ENCODE measurements at places on chromosomes 6 and 20.

DNA sequence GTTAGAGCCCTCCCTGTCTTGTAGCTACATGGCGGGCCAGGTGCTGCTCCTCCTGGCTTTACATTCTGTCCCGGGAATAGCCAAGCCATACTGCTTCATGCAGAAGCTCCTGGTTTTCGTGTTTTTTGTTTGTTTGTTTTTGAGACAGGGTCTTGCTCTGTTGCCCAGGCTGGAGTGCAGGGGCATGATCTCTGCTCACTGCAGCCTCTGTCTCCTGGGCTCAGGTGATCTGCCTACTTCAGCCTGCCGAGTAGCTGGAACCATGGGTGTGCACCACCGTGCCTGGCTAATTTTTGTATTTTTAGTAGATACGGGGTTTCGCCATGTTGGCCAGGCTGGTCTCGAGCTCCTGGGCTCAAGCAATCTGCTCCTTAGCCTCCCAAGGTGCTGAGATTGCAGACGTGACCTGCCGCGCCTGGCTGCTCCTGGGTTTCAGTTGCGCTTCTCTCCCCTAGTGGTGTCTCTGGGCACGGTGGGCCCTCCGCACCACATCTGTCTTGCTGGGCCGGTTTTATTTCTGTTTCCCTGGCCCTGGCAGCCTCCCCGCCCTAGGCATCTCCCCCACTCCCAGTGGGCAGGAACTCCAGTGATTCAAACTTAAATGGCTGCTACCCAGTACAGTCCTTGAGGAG, 12.9 kb downstream of the CDYL start:
- no peak for DNase-seq

DNA sequence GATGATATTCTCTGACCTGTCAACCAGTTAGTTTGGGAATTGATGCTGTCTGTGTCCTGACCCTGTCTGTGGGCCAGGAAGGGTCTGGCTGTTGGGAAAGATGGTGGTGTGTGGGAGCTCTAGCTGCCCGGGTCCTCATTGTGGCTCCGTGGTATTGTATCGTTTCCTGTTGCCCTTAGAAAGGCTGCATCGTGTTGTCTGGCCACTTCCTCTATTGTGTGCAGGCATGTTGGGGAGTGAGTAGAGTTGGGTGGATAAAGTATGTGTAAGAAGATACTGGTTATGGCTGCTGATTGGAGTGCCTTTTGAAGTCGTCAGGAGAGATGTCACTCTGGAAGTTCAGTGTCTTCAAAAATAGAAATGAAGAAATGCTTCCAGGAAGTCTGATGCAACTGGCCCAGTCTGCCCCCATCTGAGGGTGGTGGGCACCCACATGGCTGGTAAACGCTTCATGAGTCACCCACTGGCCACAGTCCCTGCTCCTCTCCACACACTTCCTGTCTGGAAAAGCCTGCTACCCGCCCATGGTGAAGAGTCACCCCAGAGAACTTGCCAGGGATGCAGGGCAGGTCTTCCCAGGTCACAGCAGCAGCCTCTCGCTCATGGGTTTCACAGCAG, 27.9 kb downstream of the PPARD start:
- peak; percentile 73 for DNase-seq

DNA sequence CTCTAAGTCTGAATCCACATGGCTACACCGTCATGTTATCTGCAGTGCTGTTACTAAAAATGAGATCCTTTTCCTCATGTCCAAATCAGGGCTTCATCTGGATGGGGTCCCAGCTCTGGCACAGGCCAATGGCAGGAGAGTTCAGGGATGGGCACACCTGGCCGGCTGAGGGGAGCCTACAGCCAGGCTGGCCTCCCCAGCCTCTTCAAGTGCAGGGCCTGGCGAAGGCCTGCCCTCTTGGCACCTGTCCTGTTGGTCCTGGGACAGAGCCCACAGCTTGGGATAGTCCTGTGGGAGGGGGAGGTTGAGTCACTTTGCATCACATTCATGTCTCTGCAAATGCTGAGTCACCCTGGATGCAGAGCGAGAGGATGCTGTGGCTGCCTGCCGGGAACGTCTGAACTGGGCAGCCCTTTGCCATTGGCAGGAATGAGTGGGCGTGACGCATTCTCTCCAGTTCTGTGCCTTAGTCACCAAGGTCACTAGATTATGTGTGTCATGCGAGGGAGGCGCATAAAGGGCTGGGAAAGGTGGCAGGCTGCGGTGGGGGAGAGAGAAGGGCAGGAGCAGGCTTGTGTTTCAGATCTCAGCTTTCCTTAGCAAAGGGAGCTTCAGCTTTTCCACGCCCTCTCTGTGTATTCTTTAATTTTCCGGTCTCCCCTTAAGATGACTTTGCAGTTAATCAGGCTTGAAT, 223.2 kb upstream of the ECI2 start:
- DNase-seq, result peak; percentile 84

- DNase-seq, result no peak
Measured at GRCh38 chr6:167252271-167252670, 38.8 kb upstream of the UNC93A start.

DNA sequence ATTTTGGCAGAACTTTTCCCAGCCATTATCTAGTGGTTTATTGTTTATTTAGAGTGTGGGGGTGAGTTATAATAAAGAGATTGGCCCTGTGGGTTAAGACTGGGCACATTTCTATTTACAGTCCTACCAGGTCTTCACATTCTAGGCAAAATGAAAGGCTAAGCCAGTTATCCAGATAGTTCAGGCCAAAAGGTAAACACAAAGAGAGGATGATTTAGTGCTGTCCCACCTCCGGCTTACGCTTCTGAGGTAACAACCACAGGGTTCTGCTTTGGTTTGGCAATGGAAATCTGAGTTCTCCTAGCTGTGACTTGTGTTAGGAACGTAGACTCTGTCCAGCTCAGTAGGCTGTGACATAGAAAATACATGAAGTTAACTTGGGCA, 50.3 kb upstream of the PTPRK start:
- DNase-seq, result no peak

- no peak for DNase-seq
Measured at GRCh38 chr6:137213331-137213740, 5.8 kb downstream of the IFNGR1 start.

GRCh38 chr6:168415993-168416530, 24.9 kb upstream of the SMOC2 start:
- no peak for DNase-seq

- DNase-seq, result no peak
Measured at GRCh38 chr6:100338090-100338489, 126.6 kb downstream of the SIM1 start.

DNA sequence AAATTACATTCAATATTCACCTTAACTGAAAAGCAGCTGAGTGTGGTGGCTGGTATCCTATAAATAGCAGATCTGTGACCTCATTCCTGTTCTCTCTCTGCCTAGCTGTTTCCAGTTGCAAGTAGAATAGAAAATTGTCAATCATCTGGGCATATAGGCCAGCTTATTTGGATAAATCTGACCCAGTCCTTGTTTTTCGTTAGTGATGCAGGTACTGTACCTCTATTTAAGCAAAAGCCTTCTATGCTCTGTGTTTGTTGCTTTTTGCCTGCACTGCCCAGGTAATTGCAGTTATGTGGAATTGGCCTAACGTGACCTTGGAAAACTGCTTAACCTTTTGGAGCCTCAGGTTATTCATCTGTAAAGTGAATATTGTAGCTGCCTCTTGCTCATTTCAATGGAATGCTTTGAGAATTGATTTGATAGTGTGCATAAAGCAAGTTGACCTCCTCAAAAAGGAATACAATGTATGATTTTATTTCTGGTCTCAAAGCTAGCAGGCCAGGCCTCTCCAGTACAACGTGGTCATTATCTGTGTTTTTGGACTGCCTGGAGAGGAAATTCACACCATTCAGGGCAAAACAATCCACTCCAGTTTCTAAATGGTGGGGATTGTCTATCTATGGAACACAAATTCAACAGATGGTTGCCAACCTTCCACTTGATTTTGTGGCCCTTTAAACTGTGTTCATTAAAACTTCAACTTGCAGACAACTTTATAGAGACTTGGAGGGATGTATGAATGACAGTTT, 508.7 kb upstream of the CITED2 start:
- no peak for DNase-seq

- DNase-seq, result no peak
Measured at GRCh38 chr6:69555088-69555638, 241.6 kb downstream of the LMBRD1 start.

DNA sequence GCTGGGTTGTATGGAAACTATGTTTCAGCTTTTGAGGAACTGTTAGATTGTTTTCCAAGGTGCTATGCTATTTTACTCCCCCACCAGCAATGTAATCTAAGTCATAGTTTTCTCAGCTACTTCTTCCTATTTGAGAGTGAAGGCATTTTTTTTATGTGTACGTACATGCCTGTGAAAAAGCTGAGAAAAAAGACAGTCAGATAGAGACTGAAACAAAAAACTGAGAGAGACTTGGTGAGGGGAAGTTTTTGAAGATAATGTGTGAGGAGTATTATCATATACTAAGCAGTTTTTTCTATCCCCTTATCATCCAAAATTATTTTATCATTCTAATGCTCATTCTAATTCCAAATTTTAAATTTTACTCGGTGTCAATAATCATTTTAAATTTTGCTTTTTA, 780.0 kb downstream of the BCKDHB start:
- no peak for DNase-seq

DNA sequence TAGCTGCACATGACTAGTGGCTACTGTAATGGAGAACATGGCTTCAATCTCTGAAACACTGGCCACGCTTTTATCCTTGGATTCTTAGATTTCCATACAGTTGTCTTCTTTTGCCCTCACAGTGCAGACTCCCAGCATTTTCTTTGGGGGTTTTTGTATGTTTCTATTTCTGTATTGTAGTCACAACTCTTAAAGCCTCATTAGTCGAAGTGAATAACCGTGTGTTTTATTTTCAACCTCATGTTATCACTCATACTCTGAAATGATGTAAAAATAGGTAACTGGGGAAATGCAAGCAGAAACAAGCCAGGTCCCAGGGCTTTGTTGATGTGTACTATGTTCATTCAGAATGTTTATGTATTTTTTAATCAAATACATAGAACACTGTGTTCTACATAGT, 162.9 kb downstream of the JARID2 start:
- DNase-seq, result no peak

GRCh38 chr20:8060977-8061376, 41.4 kb upstream of the TMX4 start:
- DNase-seq, result no peak

DNA sequence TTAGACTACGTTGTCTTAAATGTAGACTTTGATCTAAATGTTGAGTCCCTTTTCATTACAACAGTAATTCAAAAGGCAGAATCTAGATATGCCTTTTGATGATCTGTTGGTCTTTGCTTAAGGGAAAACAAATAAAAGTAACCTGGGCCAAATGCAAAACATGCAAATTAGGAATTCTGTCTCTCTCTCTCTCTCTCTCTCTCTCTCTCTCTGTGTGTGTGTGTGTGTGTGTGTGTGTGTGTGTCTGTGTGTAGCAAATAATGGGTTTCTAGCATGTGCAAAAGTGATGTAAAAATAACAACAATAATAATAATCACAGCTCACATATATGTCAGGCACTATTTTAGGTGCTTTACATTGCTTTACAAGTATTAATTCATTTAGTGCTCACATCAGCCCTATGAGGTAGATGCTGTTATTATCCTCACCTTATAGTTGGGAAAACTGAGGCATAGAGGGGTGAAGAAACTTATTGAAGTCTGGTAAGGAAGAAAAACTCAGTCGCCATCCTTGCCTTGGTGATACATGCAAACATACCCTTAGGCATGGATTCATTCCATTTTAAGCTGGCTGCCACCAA, 160.3 kb upstream of the ZNF217 start:
- no peak for DNase-seq

- no peak for DNase-seq
Measured at GRCh38 chr20:18031888-18032509, 25.7 kb downstream of the OVOL2 start.

DNA sequence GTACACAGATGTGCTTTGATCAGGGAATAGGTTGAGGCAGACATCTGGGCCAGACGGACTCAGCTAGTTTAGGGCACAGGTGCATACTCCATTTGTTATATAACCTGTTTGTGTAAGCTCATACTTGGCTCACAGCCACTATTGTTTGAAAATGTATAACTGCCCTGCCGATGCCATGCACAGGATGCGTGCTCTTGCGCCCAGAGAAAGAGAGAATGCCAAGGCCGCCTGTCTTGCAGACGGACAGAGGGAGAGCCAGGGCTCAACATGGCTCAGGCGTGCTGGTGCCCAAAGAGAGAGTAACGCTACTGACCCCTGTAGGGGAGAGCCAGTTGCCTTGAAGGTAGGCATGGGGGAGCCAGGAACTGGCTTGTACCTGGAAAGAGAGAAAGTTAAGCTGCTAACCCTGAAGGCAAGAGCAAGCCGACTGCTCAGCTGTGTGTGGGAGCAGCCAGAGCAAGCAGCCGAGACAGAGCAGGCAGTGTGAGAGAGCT, 57.7 kb downstream of the FAM229B start:
- no peak for DNase-seq

- peak; percentile 16 for DNase-seq
Measured at GRCh38 chr20:33490023-33490933, at the start of gene CBFA2T2. Gene CBFA2T2, plus strand, starts transcription at chr20:33490096. Its CDS starts 172 bp downstream, at chr20:33490268.

DNA sequence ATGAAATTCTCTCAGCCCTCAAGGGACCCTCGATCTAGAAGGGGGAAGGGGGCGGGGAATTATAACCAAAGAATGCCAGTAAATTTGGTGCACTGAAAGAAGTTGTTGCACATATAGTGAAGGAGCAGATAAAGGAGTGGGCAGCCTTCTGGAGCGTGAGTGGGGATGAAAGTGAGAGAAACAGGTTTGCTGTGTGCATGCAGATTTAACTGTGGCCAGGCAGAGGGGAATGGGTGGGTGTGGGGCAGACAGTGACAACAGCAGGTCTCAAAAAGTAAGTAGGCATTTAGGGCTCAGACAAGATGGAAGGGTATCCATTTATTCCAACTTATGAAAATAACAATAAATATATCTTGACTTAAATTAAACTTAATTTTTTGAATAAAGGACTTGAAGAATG, 149.1 kb downstream of the KCNQ5 start:
- no peak for DNase-seq

DNA sequence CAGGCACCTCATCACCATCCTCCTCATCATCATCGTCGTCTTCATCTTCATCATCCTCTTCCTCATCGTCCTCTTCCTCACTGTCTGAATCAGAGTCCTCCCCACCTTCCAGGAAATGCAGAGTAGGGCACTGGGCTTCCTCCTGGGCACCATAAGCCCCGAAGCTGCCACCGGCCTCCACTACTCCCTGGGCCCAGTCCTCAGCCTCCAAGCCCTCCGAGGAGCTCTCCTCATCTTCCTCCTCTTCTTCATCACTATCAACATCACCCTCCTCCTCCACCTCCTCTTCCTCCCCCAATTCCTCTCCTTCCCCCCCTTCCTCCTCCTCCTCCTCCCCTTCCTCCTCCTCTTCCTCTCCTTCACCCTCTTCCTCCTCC, 1.7 kb downstream of the CENPB start:
- DNase-seq, result no peak

All from brain pericyte (primary cell).